ENCODE measurements at places on chromosomes 7 and 10.

- H3K27me3 ChIP-seq, result no peaks in the 10 kb centered on the region
- H3K4me3 ChIP-seq, result no peak overlapping the region
- no peaks in the 10 kb centered on the region for H3K4me1 ChIP-seq
- H3K36me3 ChIP-seq, result no peaks in the 10 kb centered on the region
- no peak for DNase-seq
- no peak overlapping the region for H3K27ac ChIP-seq
Observed at GRCh38 chr7:114086537-114086913, 167.7 kb upstream of the PPP1R3A start.

GRCh38 chr10:4024516-4025245 lies 239.7 kb upstream of the KLF6 start:
- no peak overlapping the region for H3K27ac ChIP-seq
- no peak for DNase-seq
- H3K4me3 ChIP-seq, result no peak overlapping the region
- no peaks in the 10 kb centered on the region for H3K36me3 ChIP-seq

GRCh38 chr7:132249256-132249971 lies 326.9 kb downstream of the PLXNA4 start:
- peak; percentile 24 for DNase-seq
- no peak overlapping the region for H3K27ac ChIP-seq
- H3K4me1 ChIP-seq, result no peaks in the 10 kb centered on the region
- no peaks in the 10 kb centered on the region for H3K36me3 ChIP-seq
- H3K4me3 ChIP-seq, result no peak overlapping the region
- no peaks in the 10 kb centered on the region for H3K27me3 ChIP-seq

DNA sequence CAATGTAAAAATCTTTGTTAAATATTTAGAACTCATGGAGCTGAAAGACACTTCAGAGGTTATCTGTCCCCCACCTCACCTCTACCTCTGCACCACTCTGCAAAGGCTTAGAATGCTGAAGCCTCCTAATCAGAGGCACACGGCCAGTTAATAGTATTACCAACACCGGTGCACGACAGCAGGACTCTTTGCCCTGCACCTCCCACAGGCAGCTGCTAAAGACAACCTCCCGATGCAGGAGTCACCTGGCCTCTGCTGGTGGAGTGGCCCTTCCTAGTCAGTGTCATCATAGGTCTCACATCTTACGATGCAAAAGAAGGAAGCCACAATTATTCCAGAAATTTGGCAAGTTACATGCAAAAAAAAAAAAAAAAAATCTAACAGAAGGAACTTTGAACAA lies 66.6 kb upstream of the MGMT start:
- DNase-seq, result no peak
- H3K27me3 ChIP-seq, result peaks cover 9% of the 10 kb centered on the region
- H3K36me3 ChIP-seq, result no peaks in the 10 kb centered on the region
- H3K4me3 ChIP-seq, result no peak overlapping the region
- no peaks in the 10 kb centered on the region for H3K4me1 ChIP-seq

GRCh38 chr10:76268954-76269353 lies 837.5 kb downstream of the LRMDA start:
- H3K4me3 ChIP-seq, result no peak overlapping the region
- H3K27me3 ChIP-seq, result no peaks in the 10 kb centered on the region
- H3K36me3 ChIP-seq, result no peaks in the 10 kb centered on the region
- no peak for DNase-seq

DNA sequence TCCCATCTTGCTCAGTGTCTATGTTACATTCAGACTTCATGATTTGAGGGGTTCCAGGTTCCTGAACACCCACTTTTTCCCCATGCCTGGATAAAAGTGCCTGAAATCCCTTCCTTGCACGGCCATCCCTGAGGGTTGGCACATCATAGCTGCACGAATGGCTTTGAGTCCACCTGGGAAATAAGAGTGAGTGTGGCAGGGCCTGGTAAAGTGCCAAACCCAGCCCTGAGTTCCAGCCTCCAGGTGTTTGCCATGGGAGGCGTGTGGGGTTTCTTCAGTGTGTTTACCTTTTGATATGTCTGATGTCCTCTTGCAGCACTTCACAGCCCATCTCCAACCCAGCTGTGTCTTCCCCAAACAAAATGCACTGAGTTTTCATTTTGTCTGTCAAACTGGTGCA lies 145.7 kb downstream of the PAXIP1 start:
- DNase-seq, result no peak
- peaks cover 6% of the 10 kb centered on the region for H3K4me1 ChIP-seq
- H3K27me3 ChIP-seq, result peaks cover 62% of the 10 kb centered on the region
- H3K4me3 ChIP-seq, result no peak overlapping the region
- H3K27ac ChIP-seq, result no peak overlapping the region
- no peaks in the 10 kb centered on the region for H3K36me3 ChIP-seq

DNA sequence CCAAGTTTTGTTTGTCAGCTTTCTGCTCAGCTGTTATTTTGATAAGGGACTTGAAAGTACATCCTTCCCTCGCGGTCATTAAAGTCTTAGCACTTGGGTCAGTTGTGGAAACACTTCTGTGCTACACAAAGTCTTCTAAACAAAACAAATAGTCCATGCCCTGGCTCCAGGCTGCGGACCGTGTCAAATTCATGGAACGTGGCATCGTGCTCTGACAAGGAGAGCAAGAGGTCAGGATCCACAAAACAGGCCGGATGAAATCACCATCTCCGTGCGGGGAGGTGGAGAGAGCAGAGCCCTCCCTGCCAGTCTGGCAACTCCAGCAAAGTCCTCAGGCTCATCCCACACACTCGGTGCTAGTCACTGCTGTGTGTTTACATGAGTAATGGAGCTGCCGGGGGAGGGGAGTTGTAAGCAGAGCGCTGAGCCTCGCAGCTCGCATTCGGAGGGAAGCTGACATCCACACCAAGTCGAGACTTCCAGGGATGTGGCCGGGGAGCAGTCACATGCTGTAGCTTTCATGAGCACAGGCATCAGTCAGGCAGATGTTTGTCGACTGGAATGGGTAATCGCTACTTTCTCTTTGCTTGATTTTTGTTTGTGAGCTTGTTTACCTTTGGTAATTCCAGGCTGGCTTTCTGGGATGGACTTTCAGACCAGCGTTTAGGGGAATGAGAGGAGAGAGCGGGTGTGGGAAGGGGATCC lies 147.6 kb downstream of the ARID5B start:
- peaks cover 9% of the 10 kb centered on the region for H3K4me1 ChIP-seq
- no peak overlapping the region for H3K4me3 ChIP-seq
- peaks cover 4% of the 10 kb centered on the region for H3K27me3 ChIP-seq
- DNase-seq, result peak; percentile 46
- H3K27ac ChIP-seq, result no peak overlapping the region

GRCh38 chr10:77550378-77550777 lies 87.2 kb downstream of the KCNMA1 start:
- H3K36me3 ChIP-seq, result no peaks in the 10 kb centered on the region
- no peak overlapping the region for H3K27ac ChIP-seq
- H3K4me3 ChIP-seq, result no peak overlapping the region
- no peaks in the 10 kb centered on the region for H3K27me3 ChIP-seq

DNA sequence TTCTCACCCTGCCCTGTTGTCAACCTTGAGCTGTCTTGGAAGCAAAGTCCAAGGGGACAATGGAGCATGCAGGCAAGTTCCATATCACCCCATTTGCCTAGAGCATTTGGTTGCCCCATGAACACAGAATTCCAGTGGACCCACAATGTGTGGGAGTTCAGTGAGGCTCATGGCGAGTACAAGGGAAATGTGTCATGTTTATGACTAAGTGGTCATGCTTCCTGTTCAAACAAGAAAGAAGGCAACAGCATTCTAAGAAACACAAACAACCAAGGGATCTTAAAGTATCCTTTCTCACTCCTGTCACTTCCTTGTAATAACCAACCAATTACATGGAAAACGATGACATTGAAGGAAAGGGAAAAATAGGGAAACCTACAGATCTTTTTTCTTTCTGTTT lies 513.0 kb downstream of the INHBA start:
- H3K36me3 ChIP-seq, result no peaks in the 10 kb centered on the region
- H3K4me3 ChIP-seq, result no peak overlapping the region
- no peaks in the 10 kb centered on the region for H3K27me3 ChIP-seq

- no peak for DNase-seq
- H3K27ac ChIP-seq, result no peak overlapping the region
- peaks cover 13% of the 10 kb centered on the region for H3K36me3 ChIP-seq
Observed at GRCh38 chr7:47952224-47952623, 4.0 kb upstream of the PKD1L1 start.

- DNase-seq, result no peak
- H3K4me3 ChIP-seq, result no peak overlapping the region
- no peaks in the 10 kb centered on the region for H3K4me1 ChIP-seq
- no peaks in the 10 kb centered on the region for H3K36me3 ChIP-seq
Observed at GRCh38 chr10:125691160-125691981, 8.4 kb upstream of the TEX36 start.

DNA sequence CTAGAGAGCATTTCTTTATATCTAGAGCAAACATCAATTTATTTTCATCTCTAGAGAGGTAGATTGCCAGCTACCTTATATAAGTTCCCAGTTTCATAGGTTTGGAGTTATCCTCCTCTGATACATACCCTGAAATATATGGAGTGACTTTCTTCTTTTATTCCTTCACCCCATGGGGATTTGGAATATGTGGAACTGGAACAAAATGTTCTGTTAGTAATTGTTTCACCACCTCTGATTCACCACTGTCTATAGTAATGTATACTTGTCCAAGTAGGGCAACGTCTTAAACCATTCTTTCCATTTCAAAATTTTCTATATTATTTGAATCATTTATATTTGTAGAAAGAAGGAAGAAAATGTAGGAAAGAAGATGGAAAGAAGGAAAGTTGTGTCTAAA lies 511.2 kb upstream of the KCND2 start:
- peaks cover 7% of the 10 kb centered on the region for H3K36me3 ChIP-seq
- no peak overlapping the region for H3K4me3 ChIP-seq
- H3K4me1 ChIP-seq, result no peaks in the 10 kb centered on the region
- H3K27me3 ChIP-seq, result no peaks in the 10 kb centered on the region

- no peak overlapping the region for H3K4me3 ChIP-seq
- no peaks in the 10 kb centered on the region for H3K36me3 ChIP-seq
- DNase-seq, result no peak
- H3K4me1 ChIP-seq, result 0 out of 2 replicates have a peak, but pooled peaks cover 3% of the 10 kb centered on the region
- no peak overlapping the region for H3K27ac ChIP-seq
Observed at GRCh38 chr10:31700181-31700611, 228.4 kb downstream of the ARHGAP12 start.

- H3K36me3 ChIP-seq, result 0 out of 3 replicates have a peak, but pooled peaks cover 3% of the 10 kb centered on the region
- no peak overlapping the region for H3K4me3 ChIP-seq
- no peaks in the 10 kb centered on the region for H3K4me1 ChIP-seq
- H3K27ac ChIP-seq, result no peak overlapping the region
- no peaks in the 10 kb centered on the region for H3K27me3 ChIP-seq
Observed at GRCh38 chr7:140684066-140684950, 11.6 kb downstream of the ADCK2 start.

- H3K27ac ChIP-seq, result no peak overlapping the region
- DNase-seq, result no peak
- H3K4me3 ChIP-seq, result no peak overlapping the region
- H3K36me3 ChIP-seq, result no peaks in the 10 kb centered on the region
Observed at GRCh38 chr10:8048281-8049008, 6.0 kb upstream of the GATA3 start.

DNA sequence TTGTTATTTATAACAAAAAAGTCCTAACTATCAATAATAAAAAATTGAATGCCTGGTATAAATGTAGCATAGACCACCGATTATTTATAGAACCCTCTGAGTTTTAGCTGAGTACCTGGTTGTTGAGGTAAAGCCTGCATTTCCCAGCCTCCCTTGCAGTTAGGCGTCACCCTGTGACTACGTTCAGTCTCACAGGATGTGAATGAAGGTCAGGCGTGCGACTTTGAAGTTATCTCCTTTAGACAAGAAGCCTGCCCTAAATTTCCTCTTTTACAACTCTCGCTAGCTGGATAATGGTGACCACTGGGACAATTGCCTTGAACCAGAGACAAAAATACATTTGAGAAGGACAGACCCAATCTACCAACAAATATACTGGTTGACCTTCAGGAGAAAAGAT lies 67.5 kb upstream of the TES start:
- H3K36me3 ChIP-seq, result no peaks in the 10 kb centered on the region
- no peak overlapping the region for H3K27ac ChIP-seq
- H3K4me1 ChIP-seq, result no peaks in the 10 kb centered on the region
- H3K27me3 ChIP-seq, result no peaks in the 10 kb centered on the region
- H3K4me3 ChIP-seq, result no peak overlapping the region

GRCh38 chr7:112439476-112439875 lies 10.8 kb upstream of the IFRD1 start:
- H3K4me3 ChIP-seq, result no peak overlapping the region
- H3K27me3 ChIP-seq, result peaks cover 38% of the 10 kb centered on the region
- no peaks in the 10 kb centered on the region for H3K4me1 ChIP-seq
- no peak overlapping the region for H3K27ac ChIP-seq
- no peaks in the 10 kb centered on the region for H3K36me3 ChIP-seq
- DNase-seq, result no peak

- DNase-seq, result no peak
- no peaks in the 10 kb centered on the region for H3K36me3 ChIP-seq
- H3K27ac ChIP-seq, result no peak overlapping the region
- peaks cover 18% of the 10 kb centered on the region for H3K27me3 ChIP-seq
- H3K4me1 ChIP-seq, result peaks cover 8% of the 10 kb centered on the region
Observed at GRCh38 chr7:135723411-135723810, 4.6 kb downstream of the SLC13A4 start.

DNA sequence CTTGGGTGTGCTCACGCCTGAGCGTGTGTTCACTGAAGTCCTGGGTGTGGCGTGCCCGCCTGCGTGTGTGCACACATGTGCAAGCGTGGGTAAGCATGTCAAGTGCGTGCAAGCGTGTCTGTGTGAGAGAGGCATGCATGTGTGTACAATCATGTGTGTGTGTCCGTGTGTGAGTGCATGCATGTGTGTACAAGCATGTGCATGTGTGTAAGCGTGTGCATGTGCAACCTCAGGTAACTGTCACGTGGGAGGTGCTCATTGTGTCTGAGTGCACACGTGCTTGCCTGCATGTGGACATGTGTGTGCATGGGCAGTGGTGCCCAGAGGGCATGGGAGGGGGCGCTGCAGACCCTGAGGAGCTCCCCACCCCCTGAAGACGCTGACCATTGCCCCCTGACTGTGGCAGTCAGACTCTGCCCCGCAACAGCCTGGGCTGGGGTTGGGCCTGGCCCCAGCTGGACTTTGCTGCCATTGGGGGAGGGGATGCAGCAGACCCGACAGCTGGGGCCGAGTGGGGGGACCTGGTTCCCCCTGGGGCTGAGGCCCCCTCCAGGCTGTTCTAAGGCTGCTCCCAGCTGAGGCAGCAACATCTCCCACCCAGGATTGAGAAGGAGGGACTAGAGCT lies 88.1 kb downstream of the UNCX start:
- H3K4me1 ChIP-seq, result no peaks in the 10 kb centered on the region
- H3K36me3 ChIP-seq, result no peaks in the 10 kb centered on the region
- no peak for DNase-seq
- H3K27me3 ChIP-seq, result peaks cover 58% of the 10 kb centered on the region
- no peak overlapping the region for H3K4me3 ChIP-seq

DNA sequence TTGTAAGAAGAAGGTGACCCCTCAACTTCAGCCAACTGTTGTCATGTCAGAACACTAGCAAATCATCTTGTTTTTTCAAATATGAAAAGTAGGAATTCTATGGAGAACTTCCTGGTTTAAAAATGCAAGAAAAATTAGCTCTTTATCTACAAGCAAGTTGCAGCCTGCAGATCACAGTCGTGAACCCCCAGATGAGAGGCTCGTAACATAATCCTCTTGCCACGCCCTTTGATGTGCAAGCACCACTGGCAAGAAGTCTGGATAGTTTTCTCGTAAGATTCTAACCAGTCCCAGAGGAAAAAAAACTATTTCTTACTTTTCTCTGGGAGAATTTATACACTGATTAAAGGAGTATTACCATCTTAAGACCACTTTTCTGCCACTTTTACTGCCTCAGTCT lies 132.3 kb downstream of the DPY19L1 start:
- H3K27ac ChIP-seq, result no peak overlapping the region
- peaks cover 6% of the 10 kb centered on the region for H3K27me3 ChIP-seq
- DNase-seq, result no peak
- H3K4me3 ChIP-seq, result no peak overlapping the region
